ENCODE measurements at places on chromosomes 3 and 15.
A peak's percentile ranks its signal among the peaks of the same experiment; 100 is the strongest.

GRCh38 chr3:23778446-23778845, 27.3 kb upstream of the UBE2E1 start:
- no peak for DNase-seq

- DNase-seq = no peak
These were observed 31.6 kb downstream of the CACNA1D start for GRCh38 chr3:53525765-53526703.

DNA sequence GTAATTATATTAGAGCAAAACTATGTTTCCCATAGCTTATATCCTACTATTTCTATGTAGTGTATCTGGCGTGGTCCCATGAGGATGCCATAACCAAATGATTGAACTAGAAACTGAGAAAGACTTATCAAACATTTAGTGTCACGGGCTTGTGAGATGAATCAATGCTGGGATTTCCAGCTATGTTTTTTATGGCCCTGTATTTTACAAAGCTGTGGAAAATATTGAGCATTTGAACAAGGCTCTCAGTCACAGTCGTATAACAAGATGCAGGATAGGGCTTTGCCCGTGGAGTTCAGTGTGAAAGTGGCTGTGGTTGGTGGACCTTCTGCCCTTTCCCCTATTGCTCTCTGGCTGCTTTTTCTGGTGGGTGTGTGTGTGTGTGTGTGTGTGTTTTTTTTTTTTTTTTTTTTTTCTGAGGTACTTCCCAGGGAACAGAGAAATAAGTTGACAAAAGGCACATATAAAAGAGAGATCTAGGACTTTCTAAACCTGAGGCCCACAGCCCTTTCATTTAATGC, 60.7 kb downstream of the CACNA1D start:
- no peak for DNase-seq

DNA sequence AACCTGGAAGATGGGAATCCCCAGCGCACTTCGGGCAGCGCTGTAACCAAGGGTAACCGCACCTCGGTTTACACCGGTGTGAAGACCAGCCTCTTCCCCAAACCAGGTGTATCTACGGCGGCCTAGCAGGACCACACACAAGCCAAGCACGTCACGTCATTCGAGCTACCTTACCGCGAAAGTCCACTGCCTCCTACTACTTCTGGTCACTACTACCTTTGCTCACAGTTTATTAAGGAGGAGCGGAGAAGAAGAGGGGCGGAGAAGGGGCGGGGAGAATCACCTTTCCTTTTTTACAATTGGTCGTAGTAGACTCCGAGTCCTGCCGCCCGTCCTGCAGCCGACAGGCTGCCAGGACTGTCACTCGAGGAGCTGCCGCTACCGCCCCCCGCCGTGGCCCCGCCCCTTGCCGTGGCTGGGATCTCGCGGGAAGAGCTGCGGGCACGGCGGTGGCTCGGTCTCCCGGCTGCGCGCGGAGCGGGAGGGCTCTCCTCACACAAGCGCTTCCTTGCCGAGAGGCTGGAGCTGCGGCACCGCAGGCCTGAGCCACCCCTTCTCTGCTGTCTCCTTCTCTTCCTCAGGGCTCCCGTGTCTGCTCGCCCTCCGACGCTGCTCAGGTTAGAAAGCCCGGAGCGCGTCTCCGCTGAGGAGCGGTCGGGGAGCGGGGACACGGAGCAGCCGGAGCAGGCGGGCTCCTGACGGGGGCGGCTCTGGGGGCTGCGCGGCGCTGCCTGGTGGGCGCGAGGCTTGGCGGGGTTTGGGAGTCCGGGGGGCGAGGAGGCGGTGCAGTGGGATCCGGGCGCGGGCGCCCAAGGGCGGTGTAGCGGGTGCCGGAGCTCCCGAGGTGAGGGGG, at the start of gene GLCE:
Gene GLCE (plus strand): TSS at position 495 of the 853 bp plus-strand sequence. CDS start 95,172 bp downstream, outside the sequence.
- peak; percentile 95 for DNase-seq

DNA sequence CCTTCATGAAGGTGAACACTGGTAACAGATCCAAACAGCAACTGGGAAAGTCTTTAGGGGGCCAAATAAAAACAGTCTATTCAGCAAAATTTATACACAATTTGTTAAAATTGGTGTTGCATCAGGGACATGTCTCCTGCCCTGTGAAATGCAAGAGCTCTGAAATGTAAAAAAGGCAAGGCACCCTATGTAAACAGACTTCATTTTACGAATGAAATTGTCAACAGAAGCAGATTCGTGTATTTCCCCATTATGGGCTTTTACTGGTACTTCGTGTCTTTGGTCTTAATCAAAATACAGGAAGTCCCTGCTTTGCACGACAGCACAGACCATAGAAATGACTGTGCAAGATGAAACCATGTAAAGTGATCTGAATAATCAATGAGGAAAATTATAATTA, 127.3 kb upstream of the THBS1 start:
- no peak for DNase-seq

DNA sequence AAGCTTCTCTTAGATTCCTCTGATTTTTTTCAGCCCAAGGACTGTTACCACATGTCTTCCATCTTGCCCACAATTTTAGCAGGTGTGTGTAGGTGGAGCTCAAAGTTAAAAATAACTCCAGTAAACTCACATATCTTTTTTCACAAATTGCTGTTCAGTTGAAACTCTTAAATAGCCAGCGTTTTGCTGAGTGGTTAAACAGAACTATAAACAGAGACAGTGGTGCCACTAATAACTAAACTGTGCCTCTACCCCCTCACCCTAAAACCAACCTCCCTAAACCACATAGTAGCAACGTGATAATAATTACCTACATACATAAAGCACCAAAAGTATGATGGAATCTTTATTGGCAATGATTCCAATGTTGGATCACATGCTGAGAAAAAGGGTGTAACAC, 525.1 kb downstream of the PDCD6IP start:
- DNase-seq = no peak

GRCh38 chr15:73994912-73995622, 551 bp downstream of the PML start:
- DNase-seq = peak; percentile 32

- DNase-seq = no peak
These were observed 226.0 kb upstream of the CGNL1 start for GRCh38 chr15:57150066-57150865.

GRCh38 chr3:196142202-196142956, 60.5 kb upstream of the TFRC start:
- DNase-seq = no peak

GRCh38 chr3:151899996-151900395, 26.6 kb downstream of the SUCNR1 start:
- no peak for DNase-seq

DNA sequence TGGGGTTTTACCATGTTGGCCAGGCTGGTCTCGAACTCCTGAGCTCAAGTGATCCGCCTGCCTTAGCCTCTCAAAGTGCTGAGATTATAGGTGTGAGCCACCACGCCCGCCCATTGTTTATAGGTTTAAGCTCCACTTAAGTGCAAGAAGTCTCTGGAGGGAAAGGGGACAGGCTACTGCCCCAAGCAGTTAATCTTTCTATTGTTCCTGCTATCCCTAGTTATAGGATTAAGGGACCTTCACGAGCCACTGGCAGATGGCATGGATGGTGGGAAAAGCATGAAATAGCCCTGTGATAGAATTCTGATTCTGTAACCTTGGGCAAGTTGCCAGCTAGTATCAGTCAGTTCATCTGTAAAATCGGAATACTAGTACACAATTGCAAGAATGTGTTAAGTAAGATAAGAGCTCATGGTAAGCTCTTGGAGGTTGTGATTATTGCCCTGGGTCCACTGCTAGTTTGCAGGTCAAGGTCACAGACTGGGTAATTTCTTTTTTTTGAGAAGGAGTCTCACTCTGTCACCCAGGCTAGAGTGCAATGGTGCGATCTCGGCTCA, 5.3 kb upstream of the RBPMS2 start:
- DNase-seq = no peak

GRCh38 chr3:140794507-140794906, 116.6 kb downstream of the TRIM42 start:
- no peak for DNase-seq

DNA sequence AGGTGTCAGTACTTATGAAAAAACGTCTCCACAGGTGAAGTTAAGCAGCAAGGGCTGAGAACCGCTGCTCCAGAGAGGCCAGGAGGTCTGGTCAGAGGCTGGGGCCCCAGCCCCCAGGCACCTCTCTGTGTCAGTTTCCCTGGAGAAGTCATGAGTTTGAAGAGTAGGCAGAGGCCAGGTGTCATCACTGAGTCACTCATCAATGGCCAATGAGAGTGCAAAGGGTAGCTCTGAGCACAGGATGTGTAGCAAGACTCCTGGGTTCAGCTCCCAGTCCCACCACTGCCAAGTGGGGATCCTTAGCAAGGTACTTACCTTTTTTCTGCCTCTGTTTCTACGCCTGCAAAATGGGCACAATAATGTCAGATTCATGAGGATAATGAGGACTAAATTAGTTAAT, 47.9 kb downstream of the CORO2B start:
- DNase-seq = no peak

- no peak for DNase-seq
These were observed 14.9 kb downstream of the C3orf33 start for GRCh38 chr3:155791190-155791589.

DNA sequence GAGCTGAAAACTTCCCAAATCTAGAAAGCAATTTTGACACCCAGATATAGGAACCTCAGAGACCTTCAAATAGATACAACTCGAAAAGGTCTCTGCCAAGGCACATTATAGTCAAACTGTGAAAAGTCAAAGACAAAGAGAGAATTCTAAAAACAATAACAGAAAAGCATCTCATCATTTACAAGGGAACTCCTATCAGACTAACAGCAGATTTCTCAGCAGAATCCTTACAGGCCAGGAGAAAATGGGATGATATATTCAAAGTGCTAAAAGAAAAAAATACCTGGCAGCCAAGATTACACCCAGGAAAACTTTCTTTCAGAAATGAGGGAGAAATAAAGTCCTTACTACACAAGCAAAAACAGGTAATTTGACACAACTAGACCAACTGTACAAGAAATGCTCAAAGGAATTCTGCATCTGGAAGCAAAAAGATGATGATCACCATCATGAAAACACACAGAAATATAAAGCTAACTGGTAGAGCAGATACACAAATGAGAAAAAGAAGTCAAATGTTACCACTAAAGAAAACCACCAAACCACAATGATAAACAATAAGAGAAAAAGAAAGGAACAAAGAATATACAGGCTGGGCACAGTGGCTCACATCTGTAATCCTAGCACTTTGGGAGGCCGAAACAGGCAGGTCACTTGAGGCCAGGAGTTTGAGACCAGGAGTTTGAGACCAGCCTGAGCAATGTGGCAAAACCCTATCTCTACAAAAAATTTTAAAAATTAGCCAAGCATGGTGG, 50.4 kb downstream of the ADAM10 start:
- DNase-seq = no peak

- no peak for DNase-seq
These were observed 495 bp upstream of the NXPE3 start for GRCh38 chr3:101778385-101779046.

DNA sequence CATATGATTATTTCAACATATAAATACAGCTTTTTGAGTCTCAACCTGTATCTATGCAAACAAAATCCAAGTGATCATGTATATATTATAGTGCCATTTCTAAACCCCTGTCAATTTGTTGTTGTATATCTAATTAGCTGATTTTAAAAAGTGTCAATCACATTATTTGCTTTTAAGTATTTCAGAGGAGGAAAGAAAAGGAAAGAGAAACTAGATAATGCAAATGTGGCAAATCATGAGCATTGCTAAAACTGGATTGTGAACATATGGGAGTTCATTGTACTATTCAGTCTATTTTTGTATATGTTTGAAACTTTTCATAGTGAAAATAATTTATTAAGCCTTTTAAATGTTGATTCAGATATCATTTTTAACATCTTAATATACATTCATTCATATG, 190.7 kb downstream of the ZIC4 start:
- no peak for DNase-seq

- DNase-seq = no peak
These were observed 99.9 kb downstream of the ANO10 start for GRCh38 chr3:43521941-43522340.

DNA sequence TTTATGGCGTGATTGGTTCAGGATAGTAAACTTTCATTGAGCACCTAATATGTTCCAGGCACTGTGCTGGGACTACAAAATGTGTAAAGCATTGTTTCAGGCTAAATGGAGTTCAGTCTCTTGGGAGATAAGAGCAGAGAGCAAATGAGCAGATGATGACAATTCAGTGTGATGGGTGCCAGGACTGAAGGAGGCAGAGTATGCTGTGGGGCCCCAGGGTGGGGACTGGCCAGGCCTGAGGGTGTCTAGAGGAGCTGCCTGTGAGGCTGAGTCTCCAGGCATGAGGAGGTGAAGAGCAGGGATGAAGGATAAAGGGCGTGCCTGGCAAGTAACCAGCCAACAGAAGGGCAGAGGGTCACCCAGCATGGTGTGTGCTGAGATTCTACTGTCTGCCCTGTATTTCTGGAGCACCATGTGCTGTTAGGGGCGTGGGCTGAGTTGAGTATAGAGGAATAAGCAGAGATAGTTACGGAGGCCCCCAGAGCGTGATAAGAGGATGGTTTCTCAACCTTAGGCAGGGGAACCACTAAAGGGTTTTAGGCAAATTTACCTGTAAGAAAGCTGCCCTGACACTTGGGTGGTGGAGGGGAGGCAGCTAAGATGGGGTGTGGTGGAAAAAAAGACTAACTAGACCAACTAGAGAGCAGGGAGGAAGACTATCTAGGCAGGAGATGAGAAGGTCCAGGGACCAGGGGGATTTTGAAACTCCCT, 38.5 kb downstream of the EPHB1 start:
- no peak for DNase-seq

- no peak for DNase-seq
These were observed 57.0 kb downstream of the TMCC1 start for GRCh38 chr3:129836381-129837064.

GRCh38 chr3:46878781-46879436, 1.4 kb downstream of the PTH1R start:
- DNase-seq = no peak

DNA sequence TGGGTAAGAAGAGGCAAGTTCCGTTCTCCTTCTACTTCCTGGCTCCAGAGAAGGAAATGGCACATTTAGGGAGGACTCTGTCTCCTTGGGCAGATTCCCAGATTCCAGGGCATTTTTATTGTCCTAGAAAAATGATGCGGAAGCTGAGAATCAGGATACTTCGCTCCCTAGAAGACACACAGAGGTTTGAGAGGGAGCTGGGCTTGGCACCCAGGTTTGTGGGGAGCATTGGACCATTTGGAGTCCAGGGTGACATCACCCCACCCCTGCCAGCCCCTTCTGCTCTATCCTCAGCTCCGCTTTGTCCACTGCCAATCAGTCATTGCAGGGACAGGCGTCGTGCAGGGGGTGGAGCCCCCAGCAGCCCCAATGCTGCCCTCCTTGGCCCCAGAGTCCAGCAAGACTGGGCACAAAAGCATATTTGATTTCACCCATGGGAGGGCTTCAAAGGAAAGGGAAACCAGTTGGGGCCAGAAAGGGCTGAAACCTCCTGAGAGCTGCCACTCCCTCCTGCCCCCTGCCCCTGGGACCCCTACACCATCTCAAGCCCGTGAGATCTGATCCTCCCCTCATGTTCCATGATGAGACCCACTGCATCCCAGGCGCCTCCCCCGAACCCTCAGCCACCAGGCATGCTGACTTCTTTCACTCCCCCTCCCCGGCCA, 129.8 kb upstream of the MEF2A start:
- DNase-seq = no peak

GRCh38 chr3:169390741-169391305, 272.7 kb downstream of the MECOM start:
- DNase-seq = no peak

Data from stimulated activated CD4-positive, alpha-beta T cell treated with anti-CD3 and anti-CD28 coated beads, Interleukin-4, amount 100 ng/mL, for 4 hours (primary cell).